ENCODE measurements at places on chromosomes 4 and X.

- no peak for DNase-seq
Observed at GRCh38 chrX:117969328-117969727, 147.3 kb downstream of the KLHL13 start.

DNA sequence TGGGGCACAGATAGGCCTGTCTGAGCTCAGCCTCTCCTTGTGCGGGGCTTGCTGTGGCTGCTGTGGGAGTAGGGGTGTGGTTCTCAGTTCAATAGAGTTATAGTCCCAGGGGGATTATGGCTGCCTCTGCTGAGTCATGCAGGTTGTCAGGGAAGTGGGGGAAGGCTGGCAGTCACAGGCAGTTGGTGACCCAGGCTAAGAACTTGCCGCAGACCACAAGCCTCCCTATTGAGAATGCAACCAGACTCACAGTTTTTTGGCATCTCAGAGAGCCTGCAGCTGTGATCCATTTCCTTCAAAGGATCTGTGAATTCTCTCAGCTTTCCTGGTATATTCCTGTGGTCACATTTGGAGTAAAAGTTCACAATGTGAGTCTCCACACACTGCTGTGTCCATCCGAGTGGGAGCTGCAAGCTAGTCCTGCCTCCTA lies 364.9 kb downstream of the ZNF674 start:
- DNase-seq, result no peak

DNA sequence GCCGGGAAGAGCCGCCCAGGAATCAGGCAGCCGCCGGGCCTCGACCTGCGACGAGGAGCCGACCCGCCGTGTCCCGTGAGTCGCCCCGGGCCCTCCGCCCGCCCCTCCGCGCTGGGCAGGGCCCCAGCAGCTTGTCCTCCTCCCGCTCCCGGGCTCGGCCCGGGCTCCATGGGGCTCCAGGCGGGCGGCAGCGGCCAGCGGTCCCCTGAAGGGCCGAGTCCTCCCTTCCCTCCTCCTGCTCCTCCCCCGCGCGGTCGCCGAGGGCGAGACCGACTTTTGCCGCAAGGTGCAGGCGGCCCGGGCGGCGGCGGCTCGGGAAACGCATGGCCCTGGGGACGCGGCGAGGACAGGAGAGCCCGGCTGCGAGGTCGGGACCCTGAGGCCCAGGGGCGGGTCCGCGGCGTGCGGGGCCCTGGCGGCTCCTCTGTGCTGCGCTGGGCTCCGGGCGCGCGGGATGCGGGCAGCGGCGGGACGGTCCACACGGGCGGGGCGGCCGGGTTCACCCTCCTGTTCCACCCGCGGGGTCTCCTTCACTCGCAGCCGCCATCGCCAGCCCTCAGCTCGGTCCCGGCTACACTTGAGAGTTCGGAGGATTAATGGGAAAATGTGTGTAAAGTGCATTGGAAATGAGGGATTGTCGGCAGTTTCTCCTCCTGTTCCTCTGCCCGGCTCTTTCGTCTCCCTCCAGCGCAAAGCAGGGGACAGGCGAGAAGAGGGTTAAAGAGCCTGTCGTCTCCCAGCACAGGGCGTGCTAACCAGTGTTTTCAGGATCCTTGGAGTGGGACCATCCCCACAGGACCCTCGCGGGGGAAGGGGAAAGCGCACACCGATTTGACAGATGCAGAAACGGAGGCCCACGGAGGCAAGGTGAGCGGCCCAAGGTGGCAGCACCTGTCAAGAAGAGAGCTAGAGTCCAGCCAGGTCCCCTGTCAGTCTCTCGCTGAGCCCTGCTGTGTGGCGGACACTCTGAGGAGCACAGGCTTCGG lies 16.6 kb upstream of the ZNF718 start:
- DNase-seq, result no peak

- peak; percentile 68 for DNase-seq
Observed at GRCh38 chrX:118346258-118347094, 570 bp downstream of the WDR44 start.

DNA sequence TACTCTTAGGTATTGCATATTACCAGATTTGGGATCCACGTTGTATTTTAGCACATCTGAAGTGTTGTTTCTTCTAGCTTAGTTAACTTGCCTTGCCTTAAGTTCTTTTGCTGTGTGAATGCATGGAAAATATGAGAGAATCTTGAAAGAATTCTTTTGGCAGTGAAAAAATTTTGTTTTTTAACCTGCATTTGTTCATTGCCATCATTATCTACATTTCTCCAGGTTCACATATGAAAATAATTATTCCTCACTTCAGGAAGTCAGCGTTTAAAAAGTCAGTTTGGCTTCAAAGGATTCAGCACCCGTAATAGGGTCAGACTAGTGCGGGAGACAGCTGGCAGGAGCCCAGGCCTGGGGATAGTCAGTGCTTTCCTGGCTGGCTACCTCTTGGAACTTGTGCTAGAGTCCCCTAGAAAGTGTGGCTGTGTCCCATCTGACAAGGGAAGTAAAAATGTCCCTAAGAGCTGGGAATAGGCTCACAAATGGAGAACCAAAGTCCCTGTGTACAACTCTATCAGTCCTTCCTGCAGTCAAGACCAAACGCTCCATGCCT lies 251.9 kb upstream of the KLF3 start:
- no peak for DNase-seq

- DNase-seq, result no peak
Observed at GRCh38 chrX:72142094-72142793, 10.5 kb upstream of the RTL5 start.

GRCh38 chr4:171983935-171984805 lies 171.0 kb downstream of the GALNTL6 start:
- DNase-seq, result no peak

GRCh38 chr4:105433421-105433820 lies 40.4 kb downstream of the PPA2 start:
- DNase-seq, result no peak

DNA sequence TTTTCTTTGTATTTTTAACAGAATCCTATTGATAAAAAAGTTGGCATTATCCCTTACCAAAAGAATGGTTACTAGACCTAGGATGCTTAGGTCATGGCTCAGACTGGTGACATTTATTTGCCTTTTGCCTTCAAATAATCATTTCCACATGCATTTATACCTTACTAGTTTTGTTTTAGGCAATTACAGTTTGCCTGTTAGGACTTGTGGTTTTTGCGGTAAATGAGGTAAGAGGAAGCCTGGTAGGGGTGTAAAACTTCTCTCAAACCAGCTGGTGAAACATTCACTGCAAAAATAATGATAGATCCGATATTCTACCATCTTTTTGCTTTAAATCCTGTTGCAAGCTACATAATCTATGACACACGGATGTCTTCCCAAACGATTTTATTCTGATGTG lies 12.1 kb downstream of the LAMP2 start:
- peak; percentile 0 for DNase-seq

- no peak for DNase-seq
Observed at GRCh38 chr4:118749347-118749988, 64.3 kb downstream of the METTL14 start.

GRCh38 chr4:173403051-173403450 lies 4.1 kb upstream of the SCRG1 start:
- DNase-seq, result no peak
